SK-N-SH (cell line): ENCODE measurements at places on chromosomes 16 and 17. TPM values are rescaled to one million over a fixed set of nuclear protein-coding genes. Genes with fewer than 3 reads are reported as not detected.

DNA sequence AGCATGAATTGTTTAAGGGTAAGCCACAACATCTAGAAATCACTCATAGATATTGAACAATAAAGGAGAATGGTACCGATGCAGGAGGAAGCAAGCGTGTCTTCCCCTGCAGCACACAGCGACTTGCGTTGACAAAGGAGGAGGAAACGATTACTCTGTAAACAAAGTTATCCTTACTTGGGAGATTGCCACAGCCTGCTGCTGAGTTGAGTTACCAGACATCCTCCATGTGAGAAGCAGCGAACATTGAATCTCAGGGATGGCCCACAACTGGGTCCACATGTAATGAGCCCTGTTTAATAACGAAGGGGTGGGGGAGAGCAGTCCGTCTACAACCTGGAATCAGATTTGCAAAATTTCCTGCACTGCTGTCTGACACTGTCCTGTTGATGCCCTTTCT lies 27.7 kb downstream of the CLUH start:
- no peak overlapping the region for H3K27ac ChIP-seq
- H3K36me3 ChIP-seq = peaks cover 45% of the 10 kb centered on the region
- H3K4me1 ChIP-seq = peaks cover 4% of the 10 kb centered on the region; the same call in 1 of the 2 replicates
- H3K4me3 ChIP-seq = no peak overlapping the region
- no peak for DNase-seq
- no peaks in the 10 kb centered on the region for H3K27me3 ChIP-seq

DNA sequence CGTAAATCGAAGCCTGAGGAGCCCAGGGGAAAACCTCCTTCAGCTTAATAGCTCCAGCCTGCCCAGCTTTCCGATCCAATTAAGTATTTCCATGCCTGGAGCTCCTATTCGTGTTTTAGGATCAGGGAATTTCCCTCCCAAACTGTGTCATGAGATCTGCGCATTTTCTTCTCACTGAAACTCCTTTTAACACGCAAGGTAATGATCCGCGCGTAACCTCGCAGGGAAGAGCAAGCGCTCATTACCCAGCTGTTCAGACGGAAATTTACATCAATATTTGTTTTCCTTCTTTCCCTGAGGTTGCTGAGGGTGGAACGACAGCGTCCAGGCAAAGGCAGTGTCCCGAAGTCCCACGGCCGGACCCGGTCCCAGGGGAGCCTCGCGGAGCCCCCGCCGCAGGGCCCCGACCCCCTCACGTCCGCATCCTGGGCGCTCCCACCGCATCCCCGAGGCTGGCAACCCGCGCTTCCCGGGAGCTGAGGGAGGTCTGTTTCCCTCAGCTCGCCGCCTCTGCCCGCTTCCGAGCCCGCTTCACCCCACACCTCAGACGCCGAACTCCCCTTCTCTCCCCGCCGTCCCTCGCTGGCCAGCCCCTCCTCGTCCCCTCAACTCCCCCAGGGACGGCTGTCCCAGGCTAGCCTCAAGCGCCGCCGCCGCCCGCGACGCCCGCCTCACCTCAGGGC lies 415 bp downstream of the ABCA5 start:
- H3K4me3 ChIP-seq = peak overlapping the region; percentile 80
- H3K27me3 ChIP-seq = no peaks in the 10 kb centered on the region
- peaks cover 11% of the 10 kb centered on the region for H3K4me1 ChIP-seq
- DNase-seq = no peak

The CACNA1H gene
- polyA plus RNA-seq = not detected in 2 replicates

GRCh38 chr17:51636291-51636690 lies 375.9 kb downstream of the UTP18 start:
- H3K4me1 ChIP-seq = no peaks in the 10 kb centered on the region
- no peak overlapping the region for H3K4me3 ChIP-seq
- no peak overlapping the region for H3K27ac ChIP-seq
- no peak for DNase-seq

The TPSD1 gene
- polyA plus RNA-seq = not detected in 2 replicates

GRCh38 chr16:7167626-7168025 lies 165.0 kb upstream of the RBFOX1 start:
- no peaks in the 10 kb centered on the region for H3K27me3 ChIP-seq
- H3K27ac ChIP-seq = no peak overlapping the region
- no peaks in the 10 kb centered on the region for H3K36me3 ChIP-seq
- no peak for DNase-seq
- H3K4me1 ChIP-seq = no peaks in the 10 kb centered on the region

DNA sequence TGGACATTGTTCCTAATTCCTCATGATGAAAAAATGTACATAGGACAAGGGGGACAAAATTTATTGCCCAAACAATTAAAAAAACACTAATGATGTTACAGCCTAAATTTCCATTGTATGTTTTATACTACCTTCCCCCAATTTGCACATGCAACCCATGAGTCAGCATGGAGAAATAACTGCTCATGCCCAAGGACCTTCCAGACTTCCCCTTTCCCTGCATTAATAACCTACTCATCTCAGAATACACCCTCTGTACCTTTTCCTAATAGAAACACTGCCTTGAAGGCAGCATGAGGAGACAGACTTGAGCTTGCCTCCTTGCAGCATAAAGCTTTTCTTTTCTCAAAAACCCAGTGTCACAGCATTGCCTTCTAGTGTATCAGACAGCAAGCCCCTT lies 2402.8 kb downstream of the TP53TG3F start:
- H3K36me3 ChIP-seq = no peaks in the 10 kb centered on the region
- DNase-seq = no peak
- H3K4me1 ChIP-seq = no peaks in the 10 kb centered on the region

GRCh38 chr16:84348386-84348888 lies 19.9 kb upstream of the ATP2C2 start:
- H3K27ac ChIP-seq = no peak overlapping the region
- H3K36me3 ChIP-seq = no peaks in the 10 kb centered on the region
- no peak for DNase-seq
- H3K4me1 ChIP-seq = no peaks in the 10 kb centered on the region
- peaks cover 45% of the 10 kb centered on the region; the same call in 1 of the 2 replicates for H3K27me3 ChIP-seq

GRCh38 chr16:35910409-35910808 lies 2451.0 kb downstream of the TP53TG3F start:
- H3K4me1 ChIP-seq = no peaks in the 10 kb centered on the region
- no peaks in the 10 kb centered on the region for H3K36me3 ChIP-seq
- no peak overlapping the region for H3K4me3 ChIP-seq
- DNase-seq = no peak

DNA sequence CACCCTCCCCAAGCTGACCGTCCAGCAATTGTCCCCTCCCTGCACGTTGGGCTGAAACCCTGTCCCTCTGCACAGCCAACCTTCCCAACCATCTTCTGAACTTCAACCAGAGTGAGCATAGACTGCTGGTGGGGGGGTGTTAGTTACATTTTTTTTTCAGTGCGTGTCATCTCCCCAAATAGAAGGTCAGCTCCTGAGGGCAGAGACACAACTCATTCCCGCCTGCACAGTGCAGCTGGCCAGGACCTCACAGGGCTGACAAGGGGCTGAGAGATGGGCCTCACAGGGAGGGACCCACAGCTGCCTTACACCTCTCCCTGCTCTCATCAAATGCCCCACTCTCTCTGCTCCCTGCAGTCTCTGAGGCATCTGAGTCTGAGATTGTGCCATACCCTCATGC lies 8.4 kb downstream of the SRL start:
- no peaks in the 10 kb centered on the region for H3K4me1 ChIP-seq
- H3K36me3 ChIP-seq = no peaks in the 10 kb centered on the region
- H3K27me3 ChIP-seq = no peaks in the 10 kb centered on the region
- H3K4me3 ChIP-seq = no peak overlapping the region
- no peak for DNase-seq

DNA sequence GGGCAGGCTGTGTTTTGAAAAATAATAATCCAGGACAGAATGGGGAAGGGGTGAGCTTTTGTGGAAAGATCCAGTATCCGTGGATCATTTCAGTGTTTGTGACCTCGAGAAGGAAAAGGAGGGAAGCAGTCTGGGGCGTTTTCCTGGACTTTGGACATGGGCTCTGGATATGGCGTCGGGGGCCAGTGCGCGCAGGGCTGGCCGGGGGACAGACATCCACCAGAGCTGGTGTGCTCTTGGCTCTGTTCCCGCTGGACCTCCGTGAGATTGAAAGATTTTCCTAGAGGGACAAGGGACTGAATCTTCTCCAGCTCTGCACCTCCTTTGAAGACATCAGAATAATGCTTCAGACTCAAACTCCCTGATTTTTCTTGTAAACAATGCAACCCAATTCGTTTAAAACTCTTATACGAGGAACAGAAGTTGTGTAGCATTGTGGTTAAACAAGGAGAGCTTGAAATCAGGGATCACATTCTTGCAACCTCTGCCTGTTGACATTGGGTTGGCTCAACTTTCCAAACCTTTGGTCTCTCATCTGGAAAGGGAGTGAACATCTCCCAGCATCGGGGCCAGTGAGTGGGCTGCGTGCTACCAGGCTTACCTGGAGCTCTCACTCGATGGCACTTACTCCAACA lies 75.9 kb downstream of the C16orf95 start:
- no peak for DNase-seq
- H3K4me3 ChIP-seq = no peak overlapping the region
- H3K27ac ChIP-seq = no peak overlapping the region

DNA sequence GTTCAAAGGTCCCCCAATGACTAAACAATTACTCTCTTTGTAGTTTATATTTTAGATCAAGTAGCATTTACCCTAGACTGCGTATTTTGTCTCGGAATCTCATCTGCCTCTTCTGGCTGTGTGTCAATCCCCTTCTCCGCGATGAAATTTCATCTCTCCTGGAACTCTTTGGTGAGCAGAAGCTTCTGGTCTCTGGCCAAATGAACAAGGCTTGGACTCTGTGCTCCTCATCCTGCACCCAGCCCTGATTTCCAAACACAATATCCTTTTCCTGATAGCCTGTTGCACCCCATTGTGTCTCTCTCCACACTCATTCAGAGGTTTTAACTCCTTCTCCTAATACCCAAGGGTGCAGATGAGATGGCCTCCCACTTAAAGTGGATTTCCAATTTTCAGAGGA lies 609.4 kb upstream of the CDH5 start:
- peaks cover 25% of the 10 kb centered on the region for H3K4me1 ChIP-seq
- H3K27ac ChIP-seq = no peak overlapping the region
- no peak overlapping the region for H3K4me3 ChIP-seq
- no peak for DNase-seq
- H3K36me3 ChIP-seq = no peaks in the 10 kb centered on the region

DNA sequence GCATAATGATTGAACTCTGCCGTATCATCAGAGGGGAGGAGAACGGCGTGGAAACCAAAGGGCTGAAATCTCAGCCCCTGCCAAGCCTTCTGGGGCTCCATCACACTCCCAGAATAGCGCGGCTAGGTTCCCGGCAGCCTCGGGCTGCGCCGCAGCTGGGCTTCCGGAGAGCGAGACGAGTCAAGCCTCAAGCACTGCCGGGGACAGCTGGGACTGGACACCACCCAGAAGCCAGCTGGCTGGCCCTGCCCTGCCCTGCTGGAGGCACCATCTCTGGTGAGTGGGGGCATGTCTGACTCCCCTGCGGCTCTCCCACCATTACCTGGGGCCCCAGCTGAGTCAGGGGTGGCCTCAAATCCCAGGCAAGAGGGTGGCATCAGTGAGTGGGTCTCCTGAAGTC lies 7.2 kb upstream of the GPRC5C start:
- H3K36me3 ChIP-seq = no peaks in the 10 kb centered on the region
- DNase-seq = peak; percentile 39
- H3K27ac ChIP-seq = no peak overlapping the region
- H3K4me1 ChIP-seq = no peaks in the 10 kb centered on the region
- no peaks in the 10 kb centered on the region for H3K27me3 ChIP-seq

DNA sequence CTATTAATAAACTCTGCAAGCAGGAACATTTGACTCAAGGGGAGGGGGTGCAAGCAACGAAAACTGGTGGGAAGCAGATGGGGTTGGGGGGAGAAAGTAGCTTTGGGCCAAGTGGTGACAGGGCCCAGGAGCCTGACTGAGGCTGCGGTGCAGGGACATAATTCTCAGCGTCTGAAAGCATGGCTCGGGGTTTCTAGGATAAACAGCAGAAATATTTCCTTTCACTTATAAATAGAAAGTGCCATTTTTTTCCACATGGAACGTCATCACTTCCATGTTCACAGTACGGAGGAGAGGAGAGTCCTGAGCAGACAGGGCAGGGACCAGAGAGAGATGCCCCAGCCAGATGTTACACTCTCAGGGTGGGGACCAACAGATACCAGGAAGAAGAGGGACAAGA lies 197.1 kb downstream of the ZFHX3 start:
- DNase-seq = no peak
- no peaks in the 10 kb centered on the region for H3K27me3 ChIP-seq
- H3K4me1 ChIP-seq = peaks cover 19% of the 10 kb centered on the region
- peak overlapping the region; percentile 58; the same call in 1 of the 2 replicates for H3K27ac ChIP-seq
- no peak overlapping the region for H3K4me3 ChIP-seq

- H3K4me3 ChIP-seq = no peak overlapping the region
- H3K4me1 ChIP-seq = no peaks in the 10 kb centered on the region
- DNase-seq = no peak
- H3K27me3 ChIP-seq = no peaks in the 10 kb centered on the region
- no peak overlapping the region for H3K27ac ChIP-seq
Measured at GRCh38 chr17:3534881-3535252, 22.7 kb downstream of the TRPV3 start.

DNA sequence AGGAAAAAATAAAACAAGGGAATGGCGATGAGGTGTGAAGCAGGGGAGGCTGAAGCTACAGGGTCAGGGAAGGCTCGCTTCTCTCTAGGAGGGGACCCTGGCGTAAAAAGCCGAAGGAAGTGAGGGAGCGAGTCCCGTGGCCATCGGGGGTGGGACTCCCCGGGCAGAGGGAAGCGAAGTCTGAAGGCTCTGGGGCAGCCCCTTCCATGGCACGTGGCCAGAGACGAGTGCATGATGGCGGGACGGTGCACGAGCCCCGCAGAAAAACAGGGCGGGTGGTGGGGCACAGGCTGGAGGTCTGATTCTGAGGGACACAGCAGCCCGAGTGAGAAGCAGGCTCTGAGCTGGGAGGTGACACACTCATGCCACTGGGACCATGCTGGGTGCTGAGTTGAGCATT lies 21.1 kb upstream of the NCBP3 start:
- no peaks in the 10 kb centered on the region for H3K27me3 ChIP-seq
- no peaks in the 10 kb centered on the region for H3K4me1 ChIP-seq
- no peak for DNase-seq
- H3K27ac ChIP-seq = no peak overlapping the region
- H3K4me3 ChIP-seq = no peak overlapping the region
- H3K36me3 ChIP-seq = peaks cover 4% of the 10 kb centered on the region

The RNF43 gene
- not detected in 2 replicates for polyA plus RNA-seq

DNA sequence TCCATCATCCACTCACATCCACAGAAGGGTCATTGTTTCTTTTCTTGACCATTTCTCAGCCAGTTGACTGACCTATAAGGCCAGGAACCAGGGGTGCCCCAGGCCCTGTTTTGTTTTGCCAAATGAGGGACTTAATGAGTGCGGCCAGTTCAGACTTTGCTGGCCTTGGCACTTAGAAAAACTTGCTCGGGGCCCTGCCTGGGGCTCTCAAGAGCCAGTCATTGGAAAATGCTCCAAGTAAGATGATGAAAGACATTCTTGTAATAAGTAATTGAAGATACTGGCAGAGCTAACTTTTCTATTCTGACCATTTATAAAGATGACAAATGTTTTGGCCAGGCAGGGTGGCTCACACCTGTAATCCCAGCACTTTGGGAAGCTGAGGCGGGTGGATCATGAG lies 29.0 kb upstream of the CLEC18B start:
- peak overlapping the region; percentile 84 for H3K27ac ChIP-seq
- no peaks in the 10 kb centered on the region for H3K27me3 ChIP-seq
- no peak overlapping the region for H3K4me3 ChIP-seq
- no peaks in the 10 kb centered on the region for H3K4me1 ChIP-seq
- H3K36me3 ChIP-seq = peaks cover 30% of the 10 kb centered on the region; the same call in 1 of the 2 replicates

The KRT31 gene
- 0.03 TPM in 1 of 2 replicates, not detected in the other for polyA plus RNA-seq
